ENCODE measurements at places on chromosomes 1 and 21.

- DNase-seq, result no peak
Measured at GRCh38 chr1:241579434-241579833, 47.3 kb downstream of the KMO start.

DNA sequence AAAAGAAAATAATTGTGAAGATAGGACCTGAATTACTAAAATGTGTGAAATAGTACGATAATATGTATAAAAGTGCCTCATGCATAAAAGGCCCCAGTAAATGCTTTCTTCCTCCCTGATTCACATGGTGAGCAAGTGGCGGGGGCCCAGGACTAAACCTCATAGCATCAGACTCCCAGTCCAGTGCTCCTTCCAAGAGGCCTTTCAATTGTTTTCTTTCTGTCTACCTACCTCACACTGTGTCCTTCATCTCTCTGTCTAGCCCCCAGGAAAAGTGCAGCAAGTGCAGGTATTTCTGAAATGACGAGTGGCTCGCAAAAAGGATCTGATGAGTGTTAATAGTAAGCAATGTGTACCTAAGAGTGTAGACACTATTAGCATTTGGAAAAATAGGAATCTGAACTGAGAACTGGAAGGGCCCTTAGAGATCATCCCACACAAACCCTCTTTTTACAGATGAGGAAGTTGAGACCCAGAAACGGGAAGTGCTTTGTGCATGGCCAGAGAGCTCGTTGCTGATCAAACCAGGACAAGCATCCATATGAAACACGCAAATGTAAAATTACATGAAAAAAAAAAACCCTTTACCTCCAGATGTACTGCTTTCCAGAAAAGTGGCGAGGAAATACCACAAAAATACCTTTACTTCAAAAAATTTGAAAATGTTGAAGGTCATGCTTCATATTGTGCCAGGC lies 118.2 kb upstream of the HOOK1 start:
- DNase-seq, result no peak

GRCh38 chr1:235586413-235586812 lies 63.2 kb downstream of the GNG4 start:
- DNase-seq, result no peak

- no peak for DNase-seq
Measured at GRCh38 chr1:223815865-223816264, 29.9 kb downstream of the TP53BP2 start.

GRCh38 chr1:115300087-115300876 lies 37.8 kb downstream of the NGF start:
- DNase-seq, result no peak

- no peak for DNase-seq
Measured at GRCh38 chr1:9363061-9363471, 70.4 kb downstream of the SPSB1 start.

- no peak for DNase-seq
Measured at GRCh38 chr1:234601301-234602017, 8.5 kb downstream of the IRF2BP2 start.

Measured in activated CD4-positive, alpha-beta T cell treated with anti-CD3 and anti-CD28 coated beads, Interleukin-2, amount 50 U/mL, for 24 hours (primary cell).